GM19239 (cell line): ENCODE measurements at places on chromosomes 2 and 18.

DNA sequence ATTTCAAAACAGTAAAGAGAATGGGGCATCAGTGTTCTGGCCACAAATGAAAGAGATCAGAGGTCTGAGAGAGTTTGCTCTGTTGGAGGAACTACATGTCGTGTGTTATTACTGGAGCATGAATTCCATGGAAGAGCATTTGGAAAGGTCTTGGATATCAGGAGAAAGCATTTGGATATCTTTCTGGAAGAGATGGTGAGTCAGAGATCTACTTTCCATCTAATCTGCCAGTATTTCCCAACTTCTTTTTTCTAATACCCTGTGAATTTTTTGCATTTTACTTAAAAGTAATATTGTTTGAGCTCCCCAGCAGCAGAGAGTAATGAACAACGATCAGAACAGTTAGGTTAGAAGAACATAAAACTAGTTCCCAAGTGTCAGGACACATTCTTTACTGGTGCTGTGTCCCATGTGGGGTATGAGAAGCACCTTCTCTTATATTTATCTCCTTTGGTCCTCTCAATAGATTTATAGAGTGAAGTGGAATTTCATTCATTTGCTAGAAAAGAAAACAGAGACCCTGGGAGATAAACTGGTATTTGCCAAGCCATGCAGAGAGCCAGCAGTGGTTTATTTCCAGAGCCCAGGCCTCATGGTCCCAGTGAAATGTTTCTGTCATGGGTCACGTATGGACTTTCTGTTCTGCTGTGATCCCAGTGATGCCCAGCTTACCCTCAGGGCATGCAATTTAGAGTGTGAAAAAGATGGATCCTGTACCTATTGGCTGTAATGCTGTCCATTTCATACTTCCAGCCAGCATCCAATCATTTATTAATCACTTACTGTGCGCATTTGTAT lies 130.8 kb upstream of the NT5C1B start:
- DNase-seq, result no peak

DNA sequence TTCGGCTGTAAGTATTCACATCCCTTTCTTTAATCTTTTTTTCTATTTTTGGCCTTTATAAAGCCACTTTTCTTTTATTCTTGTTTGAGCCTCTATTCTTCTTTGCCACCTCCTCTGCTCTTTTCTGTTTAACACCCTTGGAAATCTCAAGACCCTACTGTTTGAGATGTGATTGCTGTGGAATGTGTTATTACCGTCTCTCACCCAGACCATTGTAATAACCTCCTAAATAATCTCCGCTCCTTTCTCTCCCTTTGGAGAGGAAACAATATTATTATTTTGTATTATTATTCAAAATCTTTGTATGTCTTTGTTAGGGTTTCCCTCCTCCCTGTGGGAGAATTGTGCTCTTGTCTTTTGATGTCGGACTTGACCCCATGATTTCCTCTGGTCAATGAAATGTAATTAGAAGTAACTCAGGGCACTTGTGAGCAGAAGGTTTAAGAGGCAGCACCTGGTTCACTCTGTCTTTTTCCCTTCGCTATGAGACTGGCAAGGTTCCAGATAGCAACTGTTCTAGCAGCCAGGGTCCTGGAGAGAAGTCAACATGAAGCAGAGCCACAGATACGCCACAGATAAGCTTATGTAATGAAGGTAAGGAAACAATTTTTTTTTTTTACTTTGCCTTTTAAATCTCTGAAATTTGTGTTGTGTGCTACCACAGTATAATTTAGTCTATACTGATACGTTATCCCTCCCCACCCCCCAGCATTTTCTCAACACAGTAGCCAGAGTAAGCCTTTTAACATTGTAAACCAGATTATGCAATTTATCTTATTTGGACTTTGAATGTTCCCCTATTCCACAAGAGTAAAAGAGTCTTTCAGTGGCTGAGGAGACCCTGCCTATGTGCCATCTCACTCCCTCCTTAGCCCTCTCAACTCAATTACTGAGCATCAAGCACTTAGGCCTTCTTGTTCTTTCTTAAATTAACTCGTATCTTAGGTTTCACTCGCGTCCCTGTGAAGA lies 601.2 kb upstream of the ZNF804A start:
- DNase-seq, result no peak

DNA sequence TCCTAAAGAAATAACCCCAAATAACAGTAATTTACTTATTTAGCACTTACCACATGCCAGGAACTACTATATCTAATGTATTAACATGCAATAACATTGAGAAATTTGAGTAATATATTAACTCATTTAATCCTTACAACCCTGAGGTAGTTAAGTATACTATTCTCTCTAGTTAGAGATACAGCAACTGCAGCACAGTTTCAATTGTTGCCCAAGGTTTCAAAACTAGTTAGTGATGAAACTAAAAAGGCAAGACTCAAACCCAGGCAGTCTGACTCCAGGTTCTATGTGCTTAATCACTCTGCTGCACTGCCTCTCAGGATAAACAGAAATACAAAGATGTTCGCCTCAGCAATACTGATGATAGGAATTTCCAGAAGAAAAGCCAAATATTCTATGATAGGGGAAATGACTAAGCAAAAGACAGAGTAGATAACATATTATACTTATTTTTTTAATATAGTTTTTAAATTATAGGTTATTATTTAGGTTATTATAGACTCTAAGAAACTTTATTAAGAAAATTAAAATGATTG lies 88.0 kb downstream of the SS18 start:
- no peak for DNase-seq

- no peak for DNase-seq
Observed at GRCh38 chr18:27879540-27879939, 297.4 kb downstream of the CDH2 start.

- no peak for DNase-seq
Observed at GRCh38 chr2:74083750-74084149, 64.0 kb downstream of the BOLA3 start.

DNA sequence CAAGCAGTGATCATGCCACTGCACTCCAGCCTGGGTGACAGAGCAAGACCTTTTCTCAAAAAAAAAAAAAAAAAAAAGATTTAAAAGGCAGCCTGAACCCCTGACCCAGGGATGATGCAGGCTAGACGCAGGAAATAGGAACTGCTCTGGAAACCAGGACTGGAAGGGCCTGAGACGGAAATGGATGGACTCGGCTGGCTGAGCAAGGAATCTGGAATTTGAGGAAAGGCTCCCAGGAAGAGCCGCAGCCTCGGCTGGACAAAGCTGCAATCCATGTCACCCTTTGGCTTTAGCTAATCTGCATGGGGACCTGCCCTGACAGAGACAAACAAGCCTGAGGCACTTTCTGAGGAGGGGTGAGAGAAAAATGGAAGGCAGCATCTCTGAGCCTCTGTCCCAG lies 55.0 kb upstream of the DAPL1 start:
- no peak for DNase-seq

DNA sequence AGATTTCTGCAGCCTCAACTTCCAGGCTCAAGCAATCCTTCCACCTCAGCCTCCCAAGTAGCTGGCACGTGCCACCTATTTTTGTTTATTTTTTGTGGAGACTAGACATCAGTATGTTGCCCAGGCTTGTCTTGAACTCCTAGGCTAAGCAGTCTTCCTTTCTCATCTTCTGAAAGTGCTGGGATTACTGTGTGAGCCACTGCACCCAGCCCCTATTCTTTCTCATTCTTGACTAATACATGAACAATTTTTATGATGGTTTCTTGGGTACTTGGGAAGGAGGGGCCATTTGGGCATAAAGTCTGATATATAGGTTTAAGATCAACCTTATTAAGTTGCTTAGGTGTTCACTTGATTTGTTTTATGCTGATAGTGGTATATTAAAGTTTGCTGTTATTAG lies 26.2 kb downstream of the EPC2 start:
- no peak for DNase-seq

GRCh38 chr2:64085936-64086335 lies 58.3 kb downstream of the PELI1 start:
- DNase-seq, result no peak

DNA sequence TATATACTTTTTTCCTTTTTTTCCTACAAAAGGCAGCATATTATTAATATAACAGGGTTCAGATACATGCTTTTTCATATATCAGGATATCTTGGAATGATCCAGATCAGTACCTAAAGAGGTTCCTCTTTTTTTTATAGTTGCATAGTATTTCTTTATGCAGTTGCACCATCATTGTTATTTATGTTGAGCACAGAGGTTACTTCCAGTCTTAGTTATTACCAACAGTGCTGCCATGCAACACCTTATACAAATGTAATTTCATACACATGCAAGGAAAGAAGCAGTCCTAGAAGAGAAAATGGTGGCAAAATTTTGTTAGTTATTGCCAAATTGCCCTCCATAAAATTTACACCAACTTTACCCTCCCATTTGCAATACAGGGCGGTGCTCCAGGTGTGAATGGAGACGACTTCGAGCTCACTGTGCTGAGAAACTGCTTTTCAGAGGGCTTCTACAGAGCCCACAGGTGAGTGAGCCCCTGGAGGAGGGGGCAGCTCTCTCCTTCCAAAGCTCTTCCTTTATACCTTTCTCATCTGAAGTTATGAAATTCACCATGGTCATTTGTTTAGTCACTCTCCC lies 30.0 kb upstream of the KCMF1 start:
- no peak for DNase-seq

DNA sequence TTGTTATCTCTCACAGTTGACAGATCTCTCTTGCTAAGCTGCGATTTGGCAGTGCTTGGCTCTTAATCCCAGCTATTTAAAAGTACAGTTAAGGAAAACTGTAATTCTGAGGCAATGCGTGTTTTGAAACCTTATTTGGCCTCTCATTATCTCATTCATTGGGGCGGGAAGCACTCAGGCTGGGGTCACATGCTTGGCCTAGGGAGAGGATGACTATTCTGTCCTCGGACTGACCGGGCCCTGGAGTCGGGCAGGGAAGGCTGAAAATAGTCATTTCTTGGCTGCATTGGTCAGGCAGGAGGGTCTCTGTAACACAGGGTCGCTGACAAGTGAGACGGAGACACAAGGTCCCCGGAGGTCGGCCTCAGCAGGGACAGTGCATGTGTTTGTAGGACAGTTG lies 20.2 kb upstream of the EMILIN2 start:
- DNase-seq, result no peak

DNA sequence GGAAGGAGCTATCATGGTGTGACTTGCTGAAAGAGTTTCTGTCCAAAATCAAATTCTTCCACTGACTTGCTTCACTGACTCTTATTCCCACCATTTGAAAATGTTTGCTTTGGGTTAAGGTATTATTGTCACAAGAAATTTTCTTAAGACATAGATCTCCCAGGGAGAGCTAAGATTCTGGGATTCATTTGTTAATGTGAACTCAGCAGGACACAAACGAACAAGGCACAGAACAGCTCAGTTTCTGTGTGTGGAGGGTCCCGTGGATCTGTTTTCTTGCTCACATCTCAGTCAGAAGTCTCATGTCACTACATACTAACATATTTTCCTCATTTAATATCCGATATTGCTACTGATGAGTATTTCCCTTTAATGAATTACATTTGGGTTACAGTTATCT lies 8.2 kb upstream of the HNRNPA3 start:
- no peak for DNase-seq

DNA sequence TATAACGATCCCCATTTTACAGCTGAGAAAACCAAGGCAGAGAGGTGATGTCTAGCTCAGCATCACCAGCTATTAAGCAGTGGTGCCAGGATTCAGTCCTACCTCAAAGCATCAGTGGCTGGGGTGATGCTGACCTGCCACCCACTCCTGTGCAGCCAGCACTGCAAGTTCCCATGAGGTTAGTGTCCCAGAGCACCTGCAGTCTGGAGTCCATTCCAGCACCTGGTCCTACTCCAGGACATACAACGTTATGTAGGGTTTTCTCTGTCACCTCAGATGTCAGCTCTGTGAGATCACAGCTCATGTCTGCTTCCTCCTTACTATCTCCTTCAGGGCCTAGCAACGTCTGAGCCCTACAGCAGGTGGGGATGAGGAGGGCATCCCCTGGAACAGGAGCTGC lies 328.0 kb upstream of the HS6ST1 start:
- no peak for DNase-seq

DNA sequence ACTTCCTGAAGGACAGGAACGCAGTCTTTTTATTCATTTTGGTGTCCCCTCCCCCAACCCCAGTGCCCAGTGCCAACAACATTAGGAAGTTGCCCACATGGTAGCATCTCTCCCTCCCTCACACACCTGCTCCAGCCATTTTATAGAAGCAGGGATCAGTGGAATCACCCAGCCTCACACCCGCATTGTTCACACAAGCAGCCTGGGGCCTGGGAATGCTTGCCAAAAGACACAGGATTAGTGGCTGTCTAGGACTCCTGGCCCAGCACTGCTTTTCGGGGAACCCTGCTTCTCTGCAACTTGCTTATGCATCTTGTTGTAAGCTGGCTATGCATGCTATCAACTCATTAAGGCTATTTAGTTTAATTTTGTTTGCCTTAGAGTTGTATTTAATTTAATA lies 17.9 kb downstream of the TMEM37 start:
- DNase-seq, result no peak

DNA sequence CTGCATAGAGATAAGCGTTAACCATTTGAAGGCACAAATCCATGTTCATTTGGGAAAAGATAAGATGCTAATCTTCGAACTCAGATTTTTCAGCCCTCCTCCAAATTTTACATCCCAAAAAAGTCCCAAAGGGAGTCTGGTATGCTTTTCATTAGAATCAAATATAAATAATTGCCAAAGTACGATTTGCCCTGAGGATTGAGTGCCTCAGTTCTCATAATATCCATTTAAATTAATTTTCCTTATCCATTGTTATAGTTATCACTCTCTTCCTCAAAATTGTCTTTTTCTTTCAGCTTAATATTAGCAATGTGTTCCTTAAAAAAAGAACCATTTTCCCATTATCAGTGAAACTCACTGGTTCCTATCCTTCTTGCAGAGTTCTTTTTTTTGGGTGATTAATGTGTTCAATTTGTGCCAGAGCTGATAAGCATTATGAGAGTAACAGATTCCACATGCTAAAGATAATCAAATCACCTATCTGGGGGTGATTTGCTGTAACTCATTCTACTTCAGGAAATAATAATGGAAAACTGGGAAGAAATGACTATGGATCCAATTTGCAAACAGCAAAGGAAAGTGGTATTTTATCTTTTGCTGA lies 686 bp downstream of the HNMT start:
- DNase-seq, result no peak

- no peak for DNase-seq
Observed at GRCh38 chr2:242024751-242025355, 155.3 kb downstream of the RTP5 start.

GRCh38 chr2:14647714-14648113 lies 15.2 kb downstream of the LRATD1 start:
- DNase-seq, result no peak

- DNase-seq, result peak; percentile 35
Observed at GRCh38 chr2:39437522-39438296, 624 bp upstream of the MAP4K3 start.

GRCh38 chr2:42117182-42117579 lies 52.0 kb upstream of the EML4 start:
- DNase-seq, result no peak

DNA sequence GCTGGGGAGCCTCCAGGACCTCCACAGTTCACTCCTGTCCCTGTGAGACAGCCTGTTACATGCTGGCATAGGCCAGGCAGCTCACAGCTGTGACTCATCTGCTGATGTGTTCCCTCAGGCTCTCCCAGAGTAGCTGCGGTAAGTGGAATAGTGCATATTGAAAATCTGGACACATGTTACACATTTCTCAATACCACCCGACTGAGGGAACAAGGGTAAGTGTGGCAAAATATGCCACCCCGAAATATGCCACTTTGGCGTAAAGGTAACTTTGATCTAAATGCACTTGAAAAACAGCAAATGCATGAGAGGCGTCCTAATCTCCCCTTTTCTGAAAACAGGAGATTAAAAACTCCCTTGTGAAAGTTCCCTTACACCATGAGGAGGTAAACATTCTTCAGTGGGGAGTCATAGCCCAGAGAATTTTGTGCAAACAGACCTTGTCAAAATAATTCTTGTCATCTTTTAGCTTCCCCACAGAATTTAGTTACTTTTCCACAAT lies 557.9 kb downstream of the CCDC85A start:
- no peak for DNase-seq
